Activated CD4-positive, alpha-beta T cell treated with anti-CD3 and anti-CD28 coated beads, Interleukin-2, amount 50 U/mL, for 24 hours (primary cell): ENCODE measurements at places on chromosomes 3 and 15.
A peak's percentile ranks its signal among the peaks of the same experiment; 100 is the strongest.

DNA sequence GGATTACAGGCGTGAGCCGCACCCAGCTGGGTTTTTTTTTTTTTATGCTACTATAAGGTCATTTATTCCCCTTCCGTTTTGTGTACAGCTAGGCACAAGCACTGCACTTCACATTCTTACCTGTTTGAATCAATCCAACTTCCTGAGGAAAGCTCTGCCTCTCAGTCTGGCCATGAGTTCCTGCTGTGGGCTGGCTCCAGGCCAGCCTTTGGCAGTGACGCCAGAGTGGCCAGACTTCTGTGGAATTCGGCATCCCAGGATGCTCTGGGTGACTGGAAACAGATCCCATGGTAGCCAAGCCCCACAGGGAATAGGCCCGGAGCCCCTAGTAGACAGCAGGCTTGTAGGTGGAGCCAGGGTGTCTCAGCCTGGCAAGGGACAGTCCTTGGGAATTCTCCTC is 21.5 kb upstream of the TIMP4 start:
- DNase-seq, result no peak

DNA sequence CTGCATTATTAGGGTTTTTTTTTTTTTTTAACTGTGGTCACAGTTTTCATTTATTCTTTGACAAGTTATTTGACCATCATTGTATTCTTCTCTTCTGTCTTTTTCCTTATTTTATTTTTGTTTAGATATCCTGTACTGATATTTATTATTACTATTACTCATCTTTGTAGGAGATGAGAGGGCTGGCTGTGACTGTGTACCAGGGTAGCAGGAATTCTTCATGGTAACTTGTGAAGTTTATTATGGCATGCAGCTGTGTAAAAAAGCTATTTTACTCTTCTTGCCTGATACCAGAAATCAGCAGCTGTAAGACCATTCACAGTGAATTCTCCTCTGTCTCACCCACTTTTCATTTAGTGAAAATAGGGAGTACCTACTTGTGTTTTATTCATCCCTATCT is 44.5 kb downstream of the ATP6V1A start:
- DNase-seq, result no peak

- no peak for DNase-seq
Observed at GRCh38 chr15:34700891-34701427, 53.8 kb downstream of the GJD2 start.

- no peak for DNase-seq
Observed at GRCh38 chr3:178352326-178353005, 183.8 kb upstream of the KCNMB2 start.

DNA sequence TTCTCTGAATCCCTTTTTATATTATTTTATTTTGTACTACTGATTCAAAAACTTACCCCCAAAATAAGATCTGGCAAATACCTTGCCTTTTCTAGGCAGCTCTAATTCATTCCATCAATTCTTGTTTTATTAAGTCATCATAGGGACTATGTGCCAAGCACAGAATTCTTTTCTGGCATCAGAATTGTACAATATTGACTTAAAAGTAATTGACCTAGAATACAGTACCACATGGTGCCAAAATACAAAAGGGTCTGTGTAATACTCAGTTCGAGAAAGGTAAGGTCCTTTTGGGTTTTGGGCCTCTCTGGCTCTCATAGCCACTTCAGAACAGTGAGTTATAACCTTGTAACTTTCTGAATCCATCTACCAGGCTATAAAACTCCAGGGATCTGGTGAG is 46.2 kb downstream of the KBTBD8 start:
- no peak for DNase-seq

DNA sequence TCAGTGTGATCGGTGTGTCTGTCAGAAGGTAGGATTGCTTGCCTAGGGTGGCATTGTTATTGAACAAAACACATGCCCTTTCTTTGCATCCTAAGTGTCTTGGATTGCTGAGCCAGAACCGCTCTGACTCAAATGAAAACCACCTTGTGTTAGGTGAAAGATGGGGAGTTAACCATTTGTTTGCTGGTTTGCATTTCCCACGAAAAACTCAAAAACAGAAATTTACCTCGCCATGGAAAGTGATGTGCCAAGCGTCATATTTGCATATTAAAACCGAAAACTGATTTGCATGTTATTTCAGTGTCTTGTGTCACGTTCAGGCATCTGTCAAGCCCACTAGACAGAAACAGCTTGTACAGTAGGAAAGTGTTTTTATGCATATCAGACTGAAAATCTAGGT is 474.6 kb upstream of the TPRG1 start:
- DNase-seq, result no peak

DNA sequence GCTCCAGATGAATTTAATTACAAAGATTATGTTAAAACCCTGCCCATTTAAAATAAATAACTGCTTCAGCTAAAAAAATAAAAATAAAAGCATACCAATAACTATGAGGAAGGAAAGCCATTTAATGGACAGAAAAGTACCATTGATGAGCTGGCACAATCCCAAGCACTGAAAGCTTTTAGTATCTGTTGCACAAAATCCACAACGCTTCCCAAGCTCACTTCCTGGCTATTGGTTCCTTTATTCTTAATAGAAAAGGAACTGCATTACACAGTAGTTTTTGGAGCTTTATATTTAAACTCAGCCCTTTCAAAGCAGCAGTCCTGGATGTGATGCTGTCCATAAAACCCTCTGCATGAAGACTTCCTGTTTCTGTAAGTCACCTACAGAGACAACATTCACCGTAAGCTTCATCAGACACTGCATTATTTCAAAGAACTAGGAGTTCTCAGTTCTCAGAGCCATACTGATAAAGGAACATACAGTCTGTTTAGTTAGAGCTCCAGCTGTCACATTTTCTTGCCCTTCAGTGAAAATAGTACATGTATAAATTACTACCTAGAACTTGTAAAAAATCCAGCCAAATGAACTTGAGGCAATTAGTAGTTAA is 81.5 kb downstream of the CSNK1G1 start:
- no peak for DNase-seq

GRCh38 chr15:77857419-77857818 is 220.1 kb downstream of the TBC1D2B start:
- DNase-seq, result no peak

DNA sequence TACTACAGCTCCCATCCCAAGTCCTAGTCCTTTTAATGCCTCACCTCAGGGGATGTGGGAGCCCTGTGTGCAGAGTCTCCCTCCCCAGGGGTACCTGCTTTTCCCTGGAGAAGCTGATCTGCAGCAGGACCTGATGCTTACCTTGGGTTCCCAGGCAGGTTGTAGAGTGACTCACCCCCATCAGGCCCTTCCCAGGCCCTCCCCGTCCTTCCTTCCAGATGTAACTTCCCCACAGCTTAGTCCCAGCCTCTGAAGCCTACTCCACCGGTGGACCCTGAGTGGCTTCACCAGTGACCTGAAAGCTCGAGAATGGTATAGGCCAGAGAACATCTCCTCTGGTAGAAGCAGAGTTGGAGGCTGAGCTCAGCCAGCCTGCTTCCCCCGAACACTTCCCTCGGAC is 254.2 kb upstream of the STT3B start:
- DNase-seq, result no peak

DNA sequence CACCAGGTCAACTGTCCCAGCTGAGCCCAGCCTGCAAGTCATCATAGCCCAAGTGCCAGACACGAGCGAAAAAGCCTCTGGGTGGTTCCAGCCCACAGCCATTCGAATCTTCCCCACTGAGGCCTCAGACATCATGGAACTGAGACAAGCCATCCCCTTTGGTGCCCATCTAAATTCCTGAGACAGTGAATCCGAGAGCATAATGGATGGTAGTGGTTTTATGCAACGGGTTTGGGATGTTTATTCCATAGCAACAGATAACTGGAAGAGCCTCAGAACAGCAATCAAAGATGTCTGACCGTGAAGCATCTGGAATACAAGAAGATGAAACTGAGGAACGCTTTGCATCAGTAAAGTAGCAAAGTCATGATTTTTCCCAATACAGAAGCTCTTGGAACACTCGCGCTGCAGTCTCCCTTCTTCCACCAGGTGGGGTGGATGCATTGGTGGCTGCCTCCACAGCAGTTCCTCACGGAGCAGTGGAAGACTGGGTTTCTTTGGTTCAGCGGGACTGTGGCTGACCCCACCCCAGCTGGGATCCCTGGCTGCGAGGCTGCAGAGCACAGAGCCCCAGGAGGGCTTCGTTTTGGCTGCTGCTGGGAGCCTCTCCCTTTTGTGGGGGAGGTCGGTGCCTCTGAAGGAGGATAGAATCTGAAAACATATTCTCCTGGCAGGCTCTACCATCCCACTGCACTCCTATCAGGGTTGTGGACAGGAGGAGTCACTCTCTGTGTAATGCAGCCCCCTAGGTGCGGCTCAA is 26.4 kb upstream of the PDE8A start:
- peak; percentile 13 for DNase-seq

DNA sequence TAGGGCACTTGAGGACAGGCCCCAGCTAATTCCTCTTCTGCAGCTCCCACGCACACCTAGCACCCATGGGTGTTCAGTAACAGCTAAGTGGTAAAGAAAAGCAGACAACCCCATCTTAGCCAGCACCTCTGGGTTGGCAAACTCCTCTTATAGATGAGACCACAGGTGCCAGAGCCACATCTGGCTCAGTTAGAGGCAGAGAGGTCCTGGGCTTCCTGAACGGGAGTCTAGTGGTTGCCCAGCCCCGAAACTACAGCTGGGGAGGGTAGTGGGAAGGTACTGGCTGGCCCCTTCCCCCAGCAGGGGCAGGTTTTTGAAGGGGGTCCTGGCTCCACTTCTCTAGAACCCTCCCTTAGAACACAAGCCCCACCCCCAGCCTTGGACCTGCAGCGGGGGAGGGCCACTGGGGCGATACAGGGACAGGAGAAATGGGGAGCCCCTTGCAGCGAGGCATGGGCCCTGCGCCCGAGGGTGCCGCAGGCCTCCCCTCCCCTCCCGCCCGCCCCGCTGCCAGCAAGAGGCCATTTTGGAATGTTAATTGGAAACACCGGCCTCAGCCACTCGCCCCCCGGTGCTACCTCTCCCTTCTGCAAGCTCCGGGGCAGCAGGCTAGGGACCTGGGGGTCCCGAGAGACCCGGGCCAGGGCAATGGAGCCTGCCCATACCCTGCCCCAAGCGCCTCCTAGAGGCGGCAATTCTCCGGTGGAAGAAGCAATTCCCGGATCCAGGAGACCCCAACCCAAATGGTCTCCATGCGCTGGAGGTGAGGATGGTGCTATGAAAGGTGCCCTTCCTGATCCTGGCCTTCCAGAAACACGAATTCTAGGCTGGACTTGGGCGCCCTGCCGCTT is 1.5 kb downstream of the DUSP7 start:
- DNase-seq, result no peak

- DNase-seq, result no peak
Observed at GRCh38 chr3:14406336-14406735, 3.9 kb downstream of the SLC6A6 start.

DNA sequence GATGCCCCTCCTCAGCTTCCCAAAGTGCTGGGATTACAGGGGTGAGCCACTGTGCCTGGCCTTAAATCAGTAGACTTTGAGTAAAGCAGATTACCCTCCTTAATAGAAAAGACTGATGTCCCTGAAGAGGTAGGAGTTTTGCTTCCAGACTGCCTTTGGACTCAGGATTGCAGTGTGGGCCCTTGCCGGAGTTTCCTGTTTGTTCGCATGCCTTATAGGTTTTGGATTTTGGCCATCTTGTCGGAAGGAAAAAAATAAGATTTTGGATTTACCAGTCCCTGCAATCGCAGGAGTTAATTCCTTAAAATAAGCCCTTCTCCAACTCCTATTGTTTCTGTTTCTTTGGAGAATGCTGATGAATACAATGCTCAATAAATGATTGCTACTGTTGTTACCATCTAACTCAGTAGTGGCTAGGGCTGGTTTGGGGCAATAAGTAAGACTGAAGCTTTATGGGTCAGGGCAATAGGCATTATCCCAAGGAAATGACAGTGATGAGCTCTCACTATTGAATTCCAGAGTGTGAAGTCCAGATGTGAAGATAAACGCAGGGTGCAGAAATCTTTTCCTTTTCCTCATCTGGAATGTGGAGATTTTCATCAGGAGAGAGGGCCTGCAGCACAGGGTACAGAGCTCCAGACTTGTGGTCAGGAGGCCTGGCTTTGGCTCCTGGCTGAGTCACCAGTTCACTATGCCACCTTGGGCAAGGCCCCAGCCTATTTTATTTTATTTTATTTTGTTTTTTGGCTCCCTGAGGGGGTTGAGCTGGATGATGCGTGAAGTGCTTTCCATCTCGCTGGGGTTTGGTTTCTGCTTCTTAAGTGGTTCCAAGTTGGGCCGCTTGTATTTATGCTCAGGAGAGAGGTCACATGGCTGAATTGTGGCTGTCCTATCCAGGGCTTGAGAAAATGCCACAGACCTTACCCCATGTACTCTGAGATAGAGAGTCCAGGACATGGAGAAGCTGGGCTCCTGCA is 25.3 kb downstream of the FOXL2 start:
- DNase-seq, result no peak

- DNase-seq, result no peak
Observed at GRCh38 chr3:70010346-70010745, 10.8 kb downstream of the SAMMSON start.

GRCh38 chr3:149373235-149374125 is 4.0 kb downstream of the TM4SF1 start:
- no peak for DNase-seq

DNA sequence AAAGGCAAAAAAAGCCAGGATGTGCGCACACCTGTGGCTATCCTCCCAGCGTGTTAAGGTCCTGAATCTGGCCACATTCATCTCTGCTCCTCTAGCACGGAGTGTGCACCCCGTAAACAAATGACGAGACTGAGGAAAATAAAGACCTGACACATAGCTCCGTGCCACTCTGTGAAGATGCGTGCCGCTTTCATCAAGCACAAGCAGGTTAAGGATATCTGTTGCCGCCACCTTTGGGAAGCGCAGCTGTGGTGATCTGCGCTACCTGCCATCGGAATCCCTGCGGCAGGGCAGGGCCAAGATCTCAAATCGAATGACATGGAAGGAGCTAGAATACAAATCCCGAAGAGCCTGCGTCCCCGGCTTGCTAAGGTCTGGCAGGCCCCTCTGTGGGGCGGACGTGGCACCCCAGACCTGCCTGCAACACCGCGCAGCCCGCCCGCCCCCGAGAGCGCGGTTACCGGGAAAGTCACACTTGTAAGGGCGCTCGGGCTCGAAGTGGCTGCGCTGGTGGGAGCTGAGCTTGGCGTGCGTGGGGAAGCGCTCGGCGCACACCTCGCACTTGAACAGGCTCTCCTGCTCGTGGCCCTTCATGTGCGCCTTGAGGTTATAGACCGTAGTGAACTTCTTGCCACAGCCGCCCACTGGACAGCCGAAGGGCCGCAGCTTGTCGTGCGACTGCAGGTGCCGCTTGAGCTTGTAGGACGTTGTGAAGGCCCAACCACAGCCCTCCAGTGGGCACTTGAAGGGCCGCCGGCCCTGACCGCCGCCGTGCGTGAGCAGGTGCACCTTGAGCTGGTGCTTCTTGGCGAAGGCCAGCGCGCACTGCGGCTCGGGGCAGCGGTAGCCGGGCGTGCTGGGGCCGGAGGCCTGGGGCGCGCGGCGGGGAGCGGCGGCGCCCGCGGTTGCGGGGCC is 936 bp downstream of the ZXDC start:
- DNase-seq, result peak; percentile 22

DNA sequence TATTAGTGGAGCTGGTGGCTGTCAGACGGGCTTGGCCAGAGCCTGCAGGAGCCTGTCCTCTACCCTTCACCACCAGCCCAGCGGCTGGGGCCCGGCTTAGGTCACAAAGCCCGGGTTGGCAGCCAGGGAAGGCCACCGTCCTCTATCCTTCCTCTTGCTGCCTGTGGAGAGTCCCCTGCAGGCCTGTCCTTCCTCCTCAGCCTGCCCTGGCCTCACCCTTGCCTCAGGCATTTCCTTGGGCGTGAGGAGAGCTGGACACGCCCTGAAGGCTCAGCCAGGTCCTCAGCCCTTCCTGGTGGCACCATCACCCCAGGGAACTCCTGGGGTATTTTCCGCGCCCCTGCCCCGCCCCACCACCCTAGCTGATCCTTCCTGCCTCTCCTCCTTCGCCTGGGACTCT is 7.7 kb downstream of the CHAC1 start:
- no peak for DNase-seq

GRCh38 chr3:113124256-113124830 is 87.0 kb upstream of the BOC start:
- DNase-seq, result no peak
